ENCODE measurements at places on chromosomes 6 and 20.

DNA sequence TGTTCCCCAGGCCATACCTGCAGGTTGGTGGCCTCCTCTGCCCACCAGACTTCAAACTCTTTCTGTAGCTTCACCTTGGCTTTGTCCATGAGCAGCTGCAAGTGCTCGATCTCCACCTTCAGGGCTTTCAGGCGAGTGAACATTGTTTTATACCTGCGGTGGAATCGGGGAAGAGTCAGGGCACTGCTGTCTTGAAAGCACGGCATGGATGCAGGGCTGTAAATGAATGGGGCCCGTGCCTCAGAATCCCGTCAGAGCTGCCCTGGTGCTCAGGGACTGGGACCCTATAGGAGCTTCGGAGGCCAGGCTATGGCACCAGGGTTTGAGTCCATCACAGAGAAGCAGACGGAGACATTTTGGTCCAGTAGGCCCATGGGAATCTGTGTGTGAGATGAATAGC is 37.9 kb upstream of the KCNK16 start:
- no peak for DNase-seq

- no peak for DNase-seq
Measured at GRCh38 chr20:34566978-34567891, 8.7 kb downstream of the MAP1LC3A start.

GRCh38 chr6:88870717-88871330 is 92.6 kb downstream of the RNGTT start:
- DNase-seq, result peak; percentile 39

- DNase-seq, result peak; percentile 34
Measured at GRCh38 chr20:835608-836045, 2.1 kb downstream of the FAM110A start.

- no peak for DNase-seq
Measured at GRCh38 chr20:62258499-62259293, 20.4 kb downstream of the OSBPL2 start.

DNA sequence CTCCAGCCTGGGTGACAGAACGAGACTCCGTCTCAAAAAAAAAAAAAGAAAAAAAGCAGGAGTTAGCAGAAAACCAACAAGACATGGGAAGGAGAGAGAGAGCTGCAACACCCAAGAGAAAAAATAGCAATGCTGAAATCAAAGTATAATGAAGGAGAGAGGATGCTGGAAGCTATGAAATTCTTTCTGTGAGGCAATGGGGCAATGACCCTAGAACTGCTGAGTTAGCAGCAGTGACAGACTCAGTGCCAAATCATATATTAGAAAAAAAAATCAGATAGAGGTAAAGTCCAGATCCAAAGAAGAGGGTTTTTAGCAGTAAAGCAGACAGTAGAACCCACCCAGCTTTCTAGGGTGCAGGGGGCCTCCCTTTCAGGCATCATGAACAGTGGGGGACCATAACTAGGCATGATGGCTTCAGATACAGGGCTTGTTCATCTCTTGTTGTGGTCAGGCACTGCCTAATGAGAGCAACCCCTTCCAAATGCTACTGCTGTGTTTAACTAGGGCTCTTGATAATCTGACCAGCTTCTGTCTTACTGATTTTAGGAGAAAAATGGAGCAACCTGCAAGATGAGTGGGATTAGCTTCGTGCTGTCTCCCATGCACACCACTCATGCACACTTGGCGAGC is 26.9 kb downstream of the SLC17A2 start:
- DNase-seq, result no peak

DNA sequence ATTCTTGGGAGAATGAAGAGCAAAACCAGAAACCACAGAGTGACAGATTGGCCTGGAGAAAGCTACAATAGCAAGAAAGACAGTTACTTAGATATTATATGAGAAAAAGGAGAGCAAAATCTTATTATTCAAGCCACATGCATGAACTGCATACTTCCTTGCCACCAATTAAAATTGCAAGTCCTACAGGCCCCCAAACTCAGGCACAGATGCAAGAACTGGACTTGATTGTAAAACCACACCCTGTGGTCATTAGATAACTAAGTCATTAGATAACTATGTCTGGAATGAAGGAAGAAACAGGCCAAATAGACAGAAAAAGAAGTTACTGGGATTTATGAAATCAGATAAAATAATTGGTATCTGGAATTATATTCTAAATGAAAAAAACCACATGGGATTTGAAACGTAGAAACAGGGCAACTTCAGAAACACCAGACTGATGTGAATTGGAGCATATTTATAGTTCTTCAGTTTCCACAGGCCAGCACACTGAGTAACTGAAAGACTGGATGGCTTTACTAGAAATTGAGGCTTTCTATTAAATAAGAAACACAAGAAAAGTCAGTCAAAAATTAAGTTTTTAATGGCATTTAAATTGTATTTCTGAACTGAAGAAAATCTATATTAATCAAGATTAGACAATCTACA is 49.4 kb upstream of the CARMIL1 start:
- DNase-seq, result no peak

- DNase-seq, result peak; percentile 71
Measured at GRCh38 chr6:45423111-45423823, 45.5 kb upstream of the SUPT3H start.

DNA sequence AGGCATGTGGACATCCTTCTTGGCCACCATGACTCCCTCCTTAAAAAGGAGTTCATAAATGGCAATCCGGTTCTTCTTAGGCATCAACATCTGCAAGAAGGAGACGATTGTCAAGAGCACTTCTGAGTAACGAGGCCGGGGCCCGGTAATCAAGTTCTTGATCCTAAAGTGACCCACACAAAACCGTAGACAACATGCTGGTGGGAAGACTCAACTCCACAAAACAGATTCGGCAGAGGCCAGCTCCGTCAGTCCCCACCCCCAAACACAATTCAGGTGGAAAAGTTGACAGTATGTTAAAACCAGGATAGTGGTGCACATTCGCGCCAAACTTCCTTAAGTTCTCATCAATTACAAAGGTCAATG is 754 bp downstream of the RPS10 start:
- no peak for DNase-seq

DNA sequence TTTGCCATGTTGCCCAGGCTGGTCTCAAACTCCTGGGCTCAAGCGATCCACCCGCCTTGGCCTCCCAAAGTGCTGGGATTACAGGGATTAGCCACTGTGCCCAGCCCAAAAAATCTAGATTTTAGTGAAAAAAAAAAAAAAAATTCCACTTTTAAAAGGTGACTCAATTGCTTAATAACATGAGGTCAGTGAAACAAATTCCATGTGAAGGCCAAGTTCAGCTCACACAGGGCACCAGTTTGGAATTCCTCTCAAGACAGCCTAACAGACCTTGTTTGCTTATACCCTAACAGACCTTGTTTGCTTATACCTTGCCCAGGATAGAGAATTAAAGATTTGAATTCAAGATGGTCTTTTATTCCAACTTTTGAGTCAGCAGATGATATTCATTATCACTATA is 5.1 kb downstream of the RRBP1 start:
- DNase-seq, result no peak

DNA sequence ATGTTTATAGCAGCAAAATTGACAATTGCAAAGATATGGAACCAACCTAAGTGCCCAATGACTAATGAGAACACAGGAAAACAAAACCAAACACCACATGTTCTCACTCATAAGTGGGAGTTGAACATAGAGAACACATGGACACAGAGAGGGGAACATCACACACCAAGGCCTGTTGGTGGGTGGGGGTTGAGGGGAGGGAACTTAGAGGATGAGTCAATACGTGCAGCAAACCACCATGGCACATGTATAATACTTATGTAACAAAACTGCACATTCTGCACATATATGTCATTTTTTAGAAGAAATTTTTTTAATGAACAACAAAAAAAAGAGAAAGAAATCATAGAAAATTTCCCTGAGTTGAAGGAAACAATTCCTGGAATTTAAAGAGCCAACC is 3.9 kb downstream of the EPM2A start:
- no peak for DNase-seq

DNA sequence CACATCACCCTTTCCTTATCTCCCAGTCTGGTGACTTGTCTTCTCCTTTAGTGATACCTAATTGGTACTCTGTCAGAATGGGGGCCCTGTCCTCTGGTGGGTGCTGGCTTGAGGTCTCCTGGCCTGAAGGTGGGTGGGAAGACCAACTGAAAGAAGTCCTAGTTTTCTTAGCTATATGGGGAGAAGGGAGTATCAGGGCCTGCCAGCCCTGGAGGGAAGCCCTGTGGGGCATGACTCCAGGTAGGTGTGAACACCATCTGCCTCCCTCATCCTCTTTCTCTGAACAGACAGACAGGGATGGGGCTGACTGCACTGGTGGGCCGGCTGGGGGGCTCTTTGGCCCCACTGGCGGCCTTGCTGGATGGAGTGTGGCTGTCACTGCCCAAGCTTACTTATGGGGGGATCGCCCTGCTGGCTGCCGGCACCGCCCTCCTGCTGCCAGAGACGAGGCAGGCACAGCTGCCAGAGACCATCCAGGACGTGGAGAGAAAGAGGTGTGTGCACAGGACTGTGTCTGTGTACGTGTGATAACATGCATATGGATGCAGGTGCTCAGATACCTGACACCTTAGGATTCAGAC is 4.8 kb downstream of the CRIP3 start:
- no peak for DNase-seq

DNA sequence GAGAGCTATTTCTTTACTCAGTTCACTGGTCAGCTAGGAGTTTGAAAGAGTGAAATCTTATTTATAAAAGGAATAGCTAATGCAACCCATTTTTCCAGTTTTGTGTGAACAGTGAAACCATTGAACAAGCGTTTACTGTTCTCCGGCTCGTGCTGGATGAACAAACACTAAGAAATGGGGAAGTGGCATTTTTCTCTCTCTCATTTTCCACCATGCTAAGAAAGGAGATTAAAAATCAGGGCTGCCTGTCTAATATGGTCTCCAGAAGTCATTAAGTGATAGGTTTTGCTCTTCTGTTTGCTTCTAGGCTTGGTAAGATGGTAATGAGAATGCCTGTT is 774 bp upstream of the SFT2D1 start:
- no peak for DNase-seq

DNA sequence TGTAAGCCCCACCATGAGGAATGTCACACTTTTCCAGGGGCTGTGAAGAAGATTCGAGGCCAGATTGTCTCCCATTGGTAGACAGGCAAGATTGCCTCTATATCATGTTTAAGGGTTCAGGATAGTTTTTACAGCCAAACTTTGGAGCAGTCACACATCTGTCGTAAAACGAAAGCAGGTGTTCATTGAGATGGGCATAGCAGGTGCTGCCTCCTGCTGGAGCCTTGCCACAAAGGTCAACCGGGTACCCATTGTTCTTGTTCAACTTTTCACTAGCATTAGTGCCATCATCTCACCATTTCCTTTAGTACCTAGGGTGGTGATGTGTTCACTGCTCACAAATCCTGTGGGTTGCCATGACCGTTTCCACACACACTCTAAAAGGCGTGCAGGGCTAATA is 198.3 kb downstream of the HTR1B start:
- no peak for DNase-seq

DNA sequence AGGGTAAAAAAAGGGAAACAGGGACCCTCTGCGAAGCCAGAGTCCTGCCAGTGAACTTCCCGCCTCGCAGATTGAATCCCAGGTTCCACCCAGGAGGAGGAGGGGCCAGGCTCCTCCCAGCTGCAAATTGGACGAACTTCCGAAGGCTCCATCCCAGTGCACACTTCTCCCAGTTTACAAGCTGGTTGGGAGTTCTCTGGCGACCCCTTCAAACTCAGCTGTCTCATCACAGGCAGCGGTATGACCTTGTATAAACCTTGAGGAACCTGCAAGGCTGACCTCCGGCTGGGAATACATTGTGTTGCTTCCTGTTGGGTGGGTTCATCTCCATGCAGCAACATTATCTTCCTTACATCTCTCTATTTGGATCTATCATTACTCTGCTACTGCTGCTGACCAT is 962.7 kb downstream of the GRIK2 start:
- no peak for DNase-seq

DNA sequence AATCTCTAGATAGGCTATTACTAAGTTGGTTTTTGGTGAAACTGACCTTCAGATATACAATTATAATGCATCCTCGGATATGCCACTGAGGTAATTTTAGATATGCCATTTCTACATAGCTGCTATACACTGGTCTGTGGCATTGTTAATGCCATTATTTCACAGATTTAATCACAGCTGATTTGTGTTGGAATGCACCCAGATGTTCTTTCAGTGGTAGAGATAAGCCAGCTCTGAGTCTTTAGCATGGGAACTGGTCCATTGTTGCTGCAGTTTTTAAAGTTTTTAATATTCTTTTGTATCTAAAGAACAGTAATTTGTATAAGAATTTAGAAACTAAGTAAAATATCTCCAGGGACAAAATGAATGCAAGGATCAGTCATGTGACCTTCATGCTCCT is 6.8 kb downstream of the TMX4 start:
- no peak for DNase-seq

DNA sequence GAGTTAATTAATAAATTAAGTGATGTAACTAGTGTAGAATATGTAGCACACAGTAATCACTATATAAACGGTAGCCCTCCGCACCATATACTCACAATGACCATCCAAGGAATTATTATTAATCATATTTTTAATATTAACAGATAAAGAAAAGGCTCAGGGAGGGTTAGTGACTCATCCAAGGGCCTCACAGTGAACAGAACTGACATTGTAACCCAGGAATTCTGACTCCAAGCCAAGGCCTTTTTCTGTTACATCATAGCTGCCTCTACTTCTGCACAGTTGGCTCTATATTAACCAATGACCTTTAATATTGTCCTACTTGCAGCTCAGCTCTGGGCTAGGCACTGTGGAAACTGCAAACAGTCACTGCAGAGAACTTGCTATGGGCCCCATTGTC is 117.5 kb upstream of the SIRPG start:
- no peak for DNase-seq

DNA sequence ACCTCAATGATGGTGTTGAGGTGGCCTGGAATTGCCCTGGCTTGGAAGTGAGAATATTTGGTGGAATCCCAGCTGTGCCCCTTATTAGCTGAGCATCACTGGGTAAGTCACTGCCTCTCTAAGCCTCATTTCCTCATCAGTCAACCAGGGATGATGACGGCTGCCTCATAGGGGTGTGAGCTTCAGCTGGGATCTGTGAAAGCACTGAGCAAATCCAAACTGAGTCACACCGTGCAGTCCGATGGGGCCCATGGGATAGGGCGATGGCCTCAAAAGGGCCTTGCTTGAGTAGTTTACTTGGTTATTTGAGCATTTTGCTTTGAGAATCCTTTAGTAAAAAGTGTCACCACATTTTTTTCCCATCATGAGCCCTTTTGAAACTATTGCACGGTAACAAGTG is 1.1 kb downstream of the SLC22A1 start:
- no peak for DNase-seq

- no peak for DNase-seq
Measured at GRCh38 chr20:50652702-50653294, 38.5 kb downstream of the RIPOR3 start.

- DNase-seq, result no peak
Measured at GRCh38 chr6:5213836-5214235, 46.9 kb downstream of the LYRM4 start.

- no peak for DNase-seq
Measured at GRCh38 chr20:51460569-51461265, 81.8 kb downstream of the NFATC2 start.

DNA sequence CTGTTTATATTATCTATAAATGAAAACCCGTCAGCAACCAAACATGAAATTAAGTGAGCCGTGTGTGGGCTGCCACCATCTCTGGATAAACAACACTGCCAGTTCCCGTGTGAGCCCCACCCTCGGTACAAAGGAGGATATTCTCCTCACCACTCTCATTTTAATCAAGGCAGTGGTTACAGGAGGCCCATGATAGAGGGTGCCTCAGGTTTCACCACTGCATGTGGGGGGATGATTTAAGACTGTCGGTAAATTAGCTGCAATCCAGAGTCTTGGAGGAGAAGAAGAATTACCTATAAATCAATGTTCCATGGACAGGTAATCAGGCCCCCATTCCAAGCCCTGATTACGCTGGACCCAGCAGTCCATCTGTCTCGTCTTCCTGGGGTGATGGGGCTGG is 361.6 kb upstream of the SULF2 start:
- DNase-seq, result no peak

All from retina (tissue), 1 donor.